ENCODE measurements at places on chromosomes 16 and 17.

GRCh38 chr17:77098884-77099545 is 41.8 kb upstream of the SEC14L1 start:
- no peak overlapping the region for H3K4me3 ChIP-seq
- no peaks in the 10 kb centered on the region for H3K36me3 ChIP-seq
- H3K4me1 ChIP-seq, result peaks cover 4% of the 10 kb centered on the region
- no peak overlapping the region for H3K27ac ChIP-seq
- DNase-seq, result no peak

- no peaks in the 10 kb centered on the region for H3K27me3 ChIP-seq
- H3K36me3 ChIP-seq, result no peaks in the 10 kb centered on the region
- H3K27ac ChIP-seq, result peak overlapping the region; percentile 12
Measured at GRCh38 chr17:57328109-57328882, 72.0 kb downstream of the MSI2 start.

GRCh38 chr17:68184141-68184571 is 63.7 kb upstream of the AMZ2 start:
- no peak overlapping the region for H3K4me3 ChIP-seq
- H3K27me3 ChIP-seq, result peaks cover 11% of the 10 kb centered on the region
- H3K36me3 ChIP-seq, result no peaks in the 10 kb centered on the region
- peak; percentile 76 for DNase-seq
- peaks cover 12% of the 10 kb centered on the region for H3K4me1 ChIP-seq
- no peak overlapping the region for H3K27ac ChIP-seq

GRCh38 chr17:17872547-17873345 is 36.0 kb upstream of the SREBF1 start:
- H3K36me3 ChIP-seq, result no peaks in the 10 kb centered on the region
- no peak for DNase-seq
- H3K4me1 ChIP-seq, result peaks cover 33% of the 10 kb centered on the region
- H3K4me3 ChIP-seq, result no peak overlapping the region

DNA sequence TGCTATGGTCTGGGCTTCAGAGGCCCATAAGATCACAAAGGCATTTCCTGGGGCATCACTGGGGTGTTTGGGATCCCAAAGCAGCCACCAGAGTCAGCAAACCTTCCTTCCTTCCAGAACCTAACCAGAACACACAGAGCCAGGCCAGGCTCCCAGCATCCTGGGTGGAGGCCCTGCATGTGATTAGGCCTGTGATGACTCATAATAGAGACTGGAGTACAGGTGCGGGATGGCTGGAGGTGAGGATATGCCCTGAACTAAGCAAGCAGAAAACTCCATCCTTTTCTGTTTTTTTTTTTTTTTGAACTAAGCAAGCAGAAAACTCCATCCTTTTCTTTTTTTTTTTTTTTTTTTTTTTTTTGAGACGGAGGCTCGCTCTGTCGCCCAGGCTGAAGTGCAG is 17.7 kb upstream of the GFOD2 start:
- H3K4me3 ChIP-seq, result no peak overlapping the region
- H3K27ac ChIP-seq, result no peak overlapping the region
- no peaks in the 10 kb centered on the region for H3K4me1 ChIP-seq
- H3K27me3 ChIP-seq, result no peaks in the 10 kb centered on the region
- no peaks in the 10 kb centered on the region for H3K36me3 ChIP-seq
- DNase-seq, result no peak

DNA sequence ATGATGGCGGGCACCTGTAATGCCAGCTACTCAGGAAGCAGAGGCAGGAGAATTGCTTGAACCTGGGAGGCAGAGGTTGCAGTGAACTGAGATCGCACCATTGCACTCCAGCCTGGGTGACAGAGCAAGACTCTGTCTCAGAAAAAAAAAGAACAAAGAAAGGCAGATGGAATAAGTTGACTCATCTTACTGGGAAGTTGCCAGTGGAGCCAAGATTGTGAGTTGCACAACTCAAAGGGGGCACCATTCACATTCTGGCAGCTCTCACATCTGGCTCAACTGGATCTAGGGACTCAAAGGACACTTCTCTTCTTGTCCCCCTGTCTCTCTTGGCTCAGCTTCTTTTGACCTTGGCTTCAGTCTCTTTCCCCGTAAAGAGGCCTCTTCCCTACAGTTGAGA is 53.7 kb upstream of the ETV4 start:
- DNase-seq, result no peak
- H3K4me1 ChIP-seq, result peaks cover 8% of the 10 kb centered on the region
- no peaks in the 10 kb centered on the region for H3K27me3 ChIP-seq
- H3K27ac ChIP-seq, result no peak overlapping the region
- H3K36me3 ChIP-seq, result no peaks in the 10 kb centered on the region

- H3K27ac ChIP-seq, result no peak overlapping the region
- no peak for DNase-seq
- H3K27me3 ChIP-seq, result no peaks in the 10 kb centered on the region
- H3K4me3 ChIP-seq, result no peak overlapping the region
- H3K4me1 ChIP-seq, result peaks cover 10% of the 10 kb centered on the region
- H3K36me3 ChIP-seq, result no peaks in the 10 kb centered on the region
Measured at GRCh38 chr16:1712791-1713261, 6.8 kb downstream of the MAPK8IP3 start.

DNA sequence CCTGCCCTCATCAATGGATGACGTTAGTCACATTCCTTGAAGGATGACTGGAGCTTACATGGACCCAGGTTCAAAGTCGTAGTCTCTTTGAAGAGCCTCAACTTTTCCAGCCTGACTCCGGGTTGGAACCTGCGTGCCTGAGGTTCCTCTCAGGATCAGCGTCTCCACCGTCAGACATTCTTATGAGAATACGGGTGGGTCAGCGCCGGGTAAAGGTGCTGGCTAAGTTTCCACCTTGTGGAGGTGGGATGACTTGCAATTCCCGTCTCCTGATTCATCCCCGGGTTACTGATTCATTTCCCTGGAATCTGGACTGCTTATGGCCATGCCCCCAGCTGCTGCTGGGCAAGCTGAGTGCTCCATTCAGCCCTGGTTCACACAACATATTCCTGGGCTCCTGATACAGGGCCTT is 38.9 kb upstream of the CMIP start:
- peaks cover 9% of the 10 kb centered on the region for H3K27me3 ChIP-seq
- DNase-seq, result no peak
- no peaks in the 10 kb centered on the region for H3K36me3 ChIP-seq
- H3K4me3 ChIP-seq, result no peak overlapping the region
- peaks cover under 1% of the 10 kb centered on the region for H3K4me1 ChIP-seq

GRCh38 chr17:1590747-1591473 is 28.3 kb upstream of the PITPNA start:
- no peak overlapping the region for H3K27ac ChIP-seq
- H3K4me1 ChIP-seq, result peaks cover 1% of the 10 kb centered on the region
- H3K4me3 ChIP-seq, result no peak overlapping the region
- no peaks in the 10 kb centered on the region for H3K36me3 ChIP-seq
- no peaks in the 10 kb centered on the region for H3K27me3 ChIP-seq

GRCh38 chr17:6530324-6530920 is 25.9 kb downstream of the PITPNM3 start:
- H3K36me3 ChIP-seq, result no peaks in the 10 kb centered on the region
- H3K27ac ChIP-seq, result no peak overlapping the region
- H3K4me3 ChIP-seq, result no peak overlapping the region

DNA sequence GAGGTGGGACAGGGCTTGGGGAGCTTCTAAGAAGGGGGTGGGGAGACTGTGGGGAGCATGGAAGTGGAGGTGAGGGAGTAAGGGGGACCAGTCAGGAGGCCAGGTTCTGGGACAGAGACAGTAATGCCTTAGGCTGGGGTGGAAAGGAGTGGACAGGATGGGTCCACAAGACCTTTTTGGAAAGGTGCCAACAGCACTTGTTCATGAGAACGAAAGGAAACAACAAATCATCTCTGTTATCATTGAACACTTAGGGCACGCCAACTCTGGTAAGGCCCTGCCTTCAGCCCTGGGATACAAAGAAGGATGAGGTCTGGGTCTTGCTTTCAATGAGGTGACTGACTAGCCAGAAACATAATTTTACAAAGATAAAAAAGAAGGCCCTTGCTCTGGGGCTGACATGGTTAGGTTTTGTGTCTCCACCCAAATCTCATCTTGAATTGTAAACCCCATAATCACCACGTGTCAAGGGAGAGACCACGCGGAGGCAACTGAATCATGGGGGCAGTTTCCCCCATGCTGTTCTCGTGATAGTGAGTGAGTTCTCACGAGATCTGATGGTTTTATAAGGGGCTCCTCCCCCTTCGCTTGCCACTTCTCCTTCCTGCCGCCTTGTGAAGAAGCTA is 113.8 kb downstream of the SLC39A11 start:
- no peaks in the 10 kb centered on the region for H3K27me3 ChIP-seq
- H3K4me3 ChIP-seq, result no peak overlapping the region
- no peaks in the 10 kb centered on the region for H3K4me1 ChIP-seq
- DNase-seq, result no peak

GRCh38 chr17:78242024-78242742 is 10.8 kb downstream of the TMEM235 start:
- no peaks in the 10 kb centered on the region for H3K27me3 ChIP-seq
- no peaks in the 10 kb centered on the region for H3K4me1 ChIP-seq
- DNase-seq, result no peak
- no peak overlapping the region for H3K27ac ChIP-seq
- H3K4me3 ChIP-seq, result no peak overlapping the region

DNA sequence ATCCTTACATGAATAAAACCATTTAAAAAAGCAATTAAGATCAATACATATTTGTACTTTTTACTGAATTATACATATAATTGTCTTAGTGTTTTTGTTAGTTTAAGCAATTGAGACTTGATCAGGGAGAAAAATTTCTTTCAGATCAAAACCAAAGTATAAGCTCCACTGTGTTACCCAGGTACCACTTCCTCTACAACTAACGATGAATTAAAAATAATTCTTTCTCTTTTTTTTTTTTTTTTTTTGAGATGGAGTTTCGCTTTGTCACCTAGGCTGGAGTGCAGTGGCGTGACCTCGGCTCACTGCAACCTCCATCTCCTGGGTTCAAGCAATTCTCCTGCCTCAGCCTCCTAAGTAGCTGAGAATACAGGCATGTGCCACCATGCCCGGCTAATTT is 6.8 kb downstream of the FBXO47 start:
- no peaks in the 10 kb centered on the region for H3K4me1 ChIP-seq
- no peaks in the 10 kb centered on the region for H3K27me3 ChIP-seq
- H3K27ac ChIP-seq, result no peak overlapping the region
- no peaks in the 10 kb centered on the region for H3K36me3 ChIP-seq
- H3K4me3 ChIP-seq, result no peak overlapping the region

- no peaks in the 10 kb centered on the region for H3K27me3 ChIP-seq
- peaks cover 18% of the 10 kb centered on the region for H3K4me1 ChIP-seq
- H3K4me3 ChIP-seq, result no peak within 1 kb of the TSS
Measured at GRCh38 chr17:78903101-78903779, at the start of gene CEP295NL. Gene CEP295NL, minus strand, starts transcription at chr17:78903201. Its CDS starts 1,373 bp downstream, at chr17:78901828.

DNA sequence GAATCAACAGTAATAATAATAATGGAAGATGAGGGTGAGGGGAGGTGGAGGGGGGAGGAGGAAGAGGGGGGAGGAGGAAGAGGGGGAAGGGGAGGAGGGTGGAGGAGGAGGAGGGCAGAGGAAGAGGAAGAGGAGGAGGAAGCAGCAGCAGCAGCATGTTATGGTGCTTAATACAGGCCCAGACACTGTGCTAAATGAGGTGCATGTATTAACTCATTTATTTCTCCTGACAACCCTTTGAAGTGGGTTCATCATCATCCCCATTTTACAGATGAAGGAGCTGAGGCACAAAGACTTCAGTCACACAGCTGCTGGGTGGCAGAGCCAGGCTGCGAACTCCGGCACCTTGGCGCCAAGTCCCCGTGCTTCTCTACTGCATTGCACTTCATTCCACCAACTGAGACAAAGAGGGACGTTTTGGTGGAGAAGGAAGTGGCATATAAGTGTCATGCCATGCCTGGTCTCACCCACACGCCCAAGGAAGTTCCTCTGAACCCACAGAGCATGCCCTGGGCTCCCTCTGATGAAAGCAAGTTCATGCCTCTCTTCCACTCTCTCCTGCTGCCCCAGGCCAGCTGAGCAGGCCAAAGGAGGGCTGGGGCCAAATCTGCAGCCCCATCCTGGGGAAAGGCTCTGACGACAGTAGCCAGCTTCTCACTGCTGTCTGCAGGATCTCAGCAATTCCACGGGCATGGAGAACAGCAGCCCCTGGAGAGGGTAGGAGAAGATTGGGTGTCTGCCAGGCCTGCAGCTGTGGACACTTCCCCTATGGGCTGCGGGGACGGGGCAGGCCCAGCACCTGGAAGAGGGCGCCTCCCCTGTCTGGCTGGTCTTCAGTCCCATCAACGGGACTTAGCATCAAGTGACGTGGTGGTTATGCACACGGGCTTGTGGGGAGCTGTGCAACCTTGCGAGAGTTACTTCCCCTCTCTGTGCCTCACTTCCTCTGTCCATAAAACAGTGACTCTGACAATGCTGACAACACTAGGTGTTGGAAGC is 21.8 kb downstream of the XYLT1 start:
- DNase-seq, result no peak
- H3K4me3 ChIP-seq, result no peak overlapping the region
- H3K27ac ChIP-seq, result no peak overlapping the region
- no peaks in the 10 kb centered on the region for H3K27me3 ChIP-seq
- peaks cover 17% of the 10 kb centered on the region for H3K4me1 ChIP-seq

DNA sequence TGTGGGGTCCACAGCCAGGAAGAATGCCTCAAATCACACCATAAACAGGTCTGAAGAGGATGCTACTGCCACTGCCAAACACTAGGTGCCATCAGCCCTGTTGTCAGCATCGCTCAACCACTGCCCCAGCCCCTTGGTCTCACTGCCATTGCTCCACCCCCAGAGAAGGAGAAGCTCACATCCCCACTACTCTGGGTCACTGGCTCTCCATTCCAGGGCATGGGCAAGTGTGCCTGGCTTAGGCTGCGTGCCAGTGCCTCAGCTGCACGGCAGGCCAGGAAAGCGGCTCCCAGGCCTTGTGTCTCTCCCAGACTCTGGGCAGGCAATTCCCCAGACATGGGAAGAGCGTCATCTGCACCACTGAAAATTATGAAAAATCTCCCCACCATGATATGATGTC is 1.2 kb upstream of the IGSF6 start:
- no peak for DNase-seq
- H3K27ac ChIP-seq, result no peak overlapping the region
- H3K27me3 ChIP-seq, result no peaks in the 10 kb centered on the region
- H3K4me3 ChIP-seq, result no peak overlapping the region

- H3K27me3 ChIP-seq, result no peaks in the 10 kb centered on the region
- no peak overlapping the region for H3K4me3 ChIP-seq
- no peak for DNase-seq
- peaks cover 35% of the 10 kb centered on the region for H3K4me1 ChIP-seq
- no peaks in the 10 kb centered on the region for H3K36me3 ChIP-seq
Measured at GRCh38 chr16:47979164-47979520, 176.7 kb downstream of the ABCC12 start.

DNA sequence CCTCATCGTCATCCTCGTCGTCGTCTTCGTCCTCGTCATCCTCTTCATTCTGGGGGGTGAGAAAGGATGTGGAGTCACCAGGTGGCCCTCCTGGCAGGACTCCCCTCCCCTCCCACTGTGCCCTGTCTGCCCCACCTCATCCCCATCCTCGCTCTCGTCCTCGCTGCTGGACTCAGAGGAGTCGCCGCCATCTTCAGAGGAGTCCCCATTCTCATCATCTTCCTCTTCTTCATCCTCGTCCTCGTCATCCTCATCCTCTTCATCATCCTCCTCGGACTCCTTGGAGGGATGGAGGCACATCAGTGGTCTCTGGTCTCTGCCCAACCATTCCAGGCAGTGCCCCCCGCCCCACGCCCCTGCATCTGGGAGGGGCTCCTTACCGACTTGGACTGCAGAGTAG is 7.6 kb upstream of the ATXN7L3 start:
- no peaks in the 10 kb centered on the region for H3K4me1 ChIP-seq
- H3K27me3 ChIP-seq, result no peaks in the 10 kb centered on the region
- no peak for DNase-seq
- H3K4me3 ChIP-seq, result no peak overlapping the region
- H3K36me3 ChIP-seq, result peaks cover 3% of the 10 kb centered on the region
- H3K27ac ChIP-seq, result no peak overlapping the region

- H3K27me3 ChIP-seq, result no peaks in the 10 kb centered on the region
- peaks cover 17% of the 10 kb centered on the region for H3K4me1 ChIP-seq
- no peak for DNase-seq
- no peaks in the 10 kb centered on the region for H3K36me3 ChIP-seq
- no peak overlapping the region for H3K27ac ChIP-seq
Measured at GRCh38 chr16:11006656-11007055, 62.3 kb downstream of the CLEC16A start.
